ENCODE measurements at places on chromosomes 3 and 15.

DNA sequence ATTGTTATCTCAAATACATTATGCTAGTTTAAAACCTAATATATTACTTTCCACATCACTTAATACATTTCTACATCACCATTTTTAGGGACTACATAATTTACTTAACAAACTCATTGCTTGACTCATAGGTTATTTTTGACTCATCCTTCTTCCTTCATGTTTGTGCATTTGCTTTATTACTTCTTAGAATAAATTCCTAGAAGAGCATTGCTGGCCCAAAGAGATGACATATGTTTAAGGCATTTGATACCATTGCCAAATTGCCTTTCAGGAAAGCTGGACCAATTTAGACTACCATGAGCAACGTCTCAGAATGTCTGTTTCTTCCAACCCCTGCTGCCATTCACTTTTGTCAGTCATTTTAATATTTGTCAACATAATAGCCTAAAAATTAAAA lies 905.8 kb downstream of the IGSF11 start:
- no peak for DNase-seq

GRCh38 chr3:172153335-172153861 lies 114.0 kb downstream of the FNDC3B start:
- no peak for DNase-seq

DNA sequence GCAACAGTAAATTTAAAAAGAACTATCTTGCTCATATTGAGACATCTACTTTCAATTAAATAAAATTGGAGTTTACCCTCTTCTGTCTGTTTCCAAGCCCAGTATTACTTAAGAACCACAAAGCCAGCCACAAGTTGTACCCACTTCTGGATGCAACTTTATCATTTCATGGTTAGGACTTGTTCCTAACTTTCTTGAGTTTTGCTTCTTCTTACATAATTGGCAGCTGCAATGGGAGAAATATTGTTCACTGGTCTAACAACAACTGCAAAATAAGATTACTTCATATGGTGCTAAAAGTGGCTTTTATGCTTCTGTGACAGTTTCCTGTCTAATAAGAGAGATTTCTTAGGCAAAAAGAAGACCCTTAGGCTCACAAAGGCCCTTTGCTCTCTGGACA lies 240.6 kb downstream of the OTOL1 start:
- no peak for DNase-seq

DNA sequence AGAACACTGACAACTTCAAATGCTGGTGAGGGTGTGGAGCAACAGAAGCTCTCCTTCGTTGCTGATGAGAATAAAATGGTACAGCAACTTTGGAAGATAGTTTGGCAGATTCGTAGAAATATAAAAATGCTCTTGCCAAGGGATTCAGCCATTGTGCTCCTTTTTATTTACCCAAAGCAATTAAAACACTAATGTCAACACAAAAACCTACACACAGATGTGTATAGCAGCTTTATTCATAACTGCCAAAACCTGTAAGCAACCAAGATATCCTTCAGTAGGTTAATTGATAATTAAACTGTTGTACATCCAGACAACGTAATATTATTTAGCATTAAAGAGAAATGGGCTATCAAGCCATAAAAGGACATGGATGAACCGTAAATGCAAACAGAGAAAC lies 37.8 kb upstream of the LSAMP start:
- no peak for DNase-seq

- DNase-seq = no peak
Observed at GRCh38 chr15:64905119-64905831, 6.4 kb upstream of the ANKDD1A start.

DNA sequence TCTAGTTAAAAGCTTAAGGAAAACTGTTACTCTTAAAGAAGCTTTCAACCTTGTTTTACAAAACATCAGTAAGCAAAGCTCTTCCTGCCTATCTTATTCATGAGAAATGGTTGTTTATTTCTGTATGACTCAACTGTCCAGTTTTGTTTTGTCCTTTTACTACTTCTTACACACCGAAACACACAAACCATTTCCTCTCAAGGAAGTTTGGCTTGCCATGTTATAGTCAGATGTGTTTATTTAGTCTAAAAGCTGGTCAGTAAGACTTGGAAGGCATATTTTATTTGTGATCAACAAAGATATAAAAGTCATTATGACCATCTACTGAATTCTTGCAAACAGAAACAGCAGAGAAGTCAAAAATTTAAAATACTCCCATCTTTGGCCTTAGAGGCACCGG lies 53.2 kb upstream of the RBSN start:
- no peak for DNase-seq

- no peak for DNase-seq
Observed at GRCh38 chr3:49563040-49563578, 8.8 kb downstream of the BSN start.

GRCh38 chr15:25784876-25785640 lies 78.1 kb downstream of the ATP10A start:
- no peak for DNase-seq

DNA sequence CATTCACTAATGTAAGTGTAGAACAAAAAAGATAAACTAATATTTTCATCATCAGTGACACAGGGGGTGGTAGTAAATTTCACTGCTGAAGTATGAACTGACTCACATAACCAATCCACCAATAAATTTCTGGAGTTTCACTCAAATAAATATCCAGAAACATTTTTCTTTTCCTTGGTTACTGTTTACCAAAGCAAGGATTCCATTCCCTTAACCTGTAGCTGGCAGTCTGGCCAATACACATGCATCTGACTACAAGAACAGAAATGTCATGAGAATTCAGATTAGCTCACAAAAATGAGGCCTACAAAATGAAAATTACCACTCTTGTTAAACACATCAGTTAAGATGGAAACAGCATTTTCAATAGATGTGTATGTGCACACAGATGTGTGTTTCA lies 80.3 kb downstream of the STAG1 start:
- no peak for DNase-seq

DNA sequence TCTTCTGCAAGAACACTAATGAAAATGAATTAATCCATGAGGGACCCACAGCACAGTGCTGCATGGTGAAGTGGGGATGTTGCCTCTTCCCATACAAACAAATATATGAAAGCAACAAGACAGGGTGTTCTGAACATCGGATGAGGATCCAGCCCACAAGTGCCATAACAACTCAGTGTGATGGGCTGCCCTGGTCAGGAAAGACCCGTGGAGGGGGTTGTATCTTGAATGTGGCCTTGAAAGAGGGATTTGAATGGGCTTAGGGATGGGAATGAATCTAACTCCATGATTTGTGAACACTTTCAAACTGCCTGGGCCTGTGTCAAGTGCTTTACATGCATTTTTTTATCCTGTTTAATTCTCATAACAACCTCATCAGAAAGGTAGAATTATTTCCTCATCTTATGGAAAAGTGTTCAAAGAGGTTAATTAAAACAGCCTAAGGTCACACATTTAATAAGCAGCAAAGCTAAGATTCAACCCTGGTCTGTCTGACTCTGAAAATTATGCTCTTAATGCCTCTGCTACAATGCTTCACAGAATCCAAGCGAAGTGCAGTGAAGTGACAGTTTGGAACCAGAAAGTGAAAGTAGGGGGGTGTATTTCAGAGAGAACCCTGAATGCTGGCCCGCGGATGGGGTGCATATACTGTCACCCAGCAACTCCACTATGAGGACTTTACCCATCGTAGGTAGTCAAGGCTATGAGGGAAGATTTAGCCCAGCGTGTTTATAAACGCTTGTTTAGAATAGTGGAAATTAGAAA lies 65.6 kb upstream of the HEG1 start:
- DNase-seq = no peak

- DNase-seq = no peak
Observed at GRCh38 chr3:134426660-134427181, 52.5 kb upstream of the AMOTL2 start.

GRCh38 chr3:168341192-168341815 lies 245.6 kb upstream of the GOLIM4 start:
- no peak for DNase-seq

- no peak for DNase-seq
Observed at GRCh38 chr3:17201538-17201937, 316.8 kb downstream of the PLCL2 start.

DNA sequence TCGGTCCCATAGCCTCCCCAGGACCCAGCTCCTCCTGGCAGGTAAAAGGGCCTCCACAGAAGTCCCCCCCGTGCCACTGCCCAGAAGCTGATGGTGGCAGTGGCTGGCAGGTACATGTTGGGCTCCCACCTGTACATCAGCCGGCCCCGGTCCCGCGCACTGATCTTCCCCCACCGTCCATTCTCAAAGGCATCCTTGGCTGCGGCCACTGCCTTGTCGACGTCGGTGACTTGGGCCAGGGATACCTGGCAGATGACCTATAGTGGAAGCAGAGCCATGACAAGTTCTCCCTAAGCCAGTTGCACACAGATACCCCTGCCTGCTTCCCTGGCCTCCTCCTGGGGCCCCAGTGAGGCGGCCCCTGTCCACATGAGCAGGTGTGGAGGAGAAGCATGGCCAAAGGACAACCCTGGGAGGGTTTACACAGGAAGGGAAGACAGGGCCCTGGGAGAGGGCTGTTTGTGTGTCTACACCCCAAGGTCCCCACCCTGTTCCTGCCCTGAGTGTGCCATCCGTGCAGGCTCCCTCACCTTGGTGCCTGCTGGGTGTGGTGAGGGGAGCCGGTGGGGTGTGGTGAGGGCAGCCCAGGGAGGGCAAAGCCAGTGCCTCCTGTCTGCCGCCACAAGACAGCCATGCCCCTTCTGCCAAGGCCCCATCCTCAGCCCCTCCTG lies 44.8 kb downstream of the ALDH1L1 start:
- DNase-seq = no peak

DNA sequence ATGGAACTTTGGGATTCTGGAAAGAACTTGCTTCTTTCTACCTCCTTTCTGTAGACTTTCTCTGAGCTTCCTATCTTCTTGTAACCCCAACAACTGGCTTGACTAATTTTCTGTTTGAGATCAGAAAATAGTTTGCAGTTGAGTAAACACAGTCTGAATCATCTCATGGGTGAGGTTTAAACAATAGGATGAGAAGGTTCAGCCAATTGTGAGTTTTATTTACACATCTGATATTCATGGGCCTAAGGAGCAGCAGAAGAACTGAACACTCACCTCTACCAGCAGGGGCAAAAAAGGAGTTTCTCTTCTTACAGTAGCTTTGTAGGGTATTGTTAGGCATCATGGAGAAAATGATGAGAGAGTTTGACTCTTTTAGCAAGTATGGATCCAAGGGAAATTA lies 54.2 kb downstream of the DTWD1 start:
- no peak for DNase-seq

GRCh38 chr3:188635258-188636042 lies 481.5 kb downstream of the LPP start:
- DNase-seq = no peak

DNA sequence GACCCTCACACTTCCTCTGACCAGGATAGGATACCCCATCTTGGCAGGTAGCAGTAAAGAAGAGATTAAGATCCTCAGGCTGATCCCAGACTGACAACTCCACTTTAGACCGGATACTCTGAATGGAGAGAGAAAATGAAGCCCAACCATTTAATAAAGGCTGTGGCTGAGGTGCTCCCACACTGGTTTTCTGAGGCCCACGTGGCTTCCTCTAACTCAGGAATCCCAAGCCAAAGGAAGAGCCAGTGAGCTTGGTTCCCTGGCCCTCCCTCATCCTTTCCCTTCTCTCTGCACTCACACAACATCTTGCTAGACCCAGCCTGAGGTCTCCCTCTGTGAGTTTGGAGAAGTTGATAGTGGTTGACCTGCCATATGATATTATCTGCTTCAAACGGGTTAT lies 78.1 kb downstream of the ITGB5 start:
- no peak for DNase-seq

GRCh38 chr3:38646630-38647029 lies 2.9 kb downstream of the SCN5A start:
- no peak for DNase-seq

DNA sequence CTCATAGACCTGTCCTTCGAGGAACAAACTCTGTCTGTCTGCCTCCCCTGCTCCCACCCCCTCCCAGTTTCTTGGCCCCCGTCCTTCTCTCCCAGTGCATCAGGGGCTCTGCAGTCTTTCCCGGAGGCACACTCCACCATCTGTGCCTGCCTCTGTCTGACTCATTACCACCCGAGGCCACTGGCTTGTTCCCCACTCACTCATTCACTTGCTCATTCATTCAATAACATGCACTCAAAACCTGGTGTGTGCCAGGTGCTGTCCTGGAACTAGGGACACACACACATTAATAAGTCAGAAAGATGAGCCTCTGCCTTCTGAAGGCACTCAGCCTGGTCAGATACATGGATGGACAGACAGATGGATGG lies 12.4 kb downstream of the AMIGO3 start:
- DNase-seq = no peak

DNA sequence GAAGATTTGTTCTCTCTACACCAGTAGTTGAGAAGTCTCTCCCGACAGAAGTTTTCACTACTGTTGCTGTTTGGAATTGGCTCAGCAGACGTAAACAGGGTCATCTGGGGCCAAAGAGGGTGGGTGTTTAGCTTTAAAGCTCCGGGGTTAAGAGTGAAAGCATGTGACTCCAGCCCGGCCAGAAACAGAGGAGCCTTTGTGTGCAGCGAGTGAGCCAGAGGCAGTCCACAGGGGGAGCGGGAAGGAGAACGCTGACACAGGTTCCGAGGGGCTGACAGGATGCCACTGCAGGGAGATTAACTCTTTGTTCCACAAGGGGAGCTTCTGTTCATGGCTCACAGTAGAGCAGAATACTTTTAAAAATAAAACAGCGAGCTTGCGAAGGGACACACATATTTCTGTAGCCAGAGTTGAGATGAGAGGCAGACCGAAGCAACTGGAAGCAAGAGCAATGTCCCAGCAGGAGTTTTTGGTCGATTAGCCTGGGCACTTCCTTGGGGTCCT lies 26.9 kb downstream of the BMF start:
- no peak for DNase-seq

- DNase-seq = no peak
Observed at GRCh38 chr3:31762888-31763351, 218.1 kb downstream of the OSBPL10 start.

- DNase-seq = no peak
Observed at GRCh38 chr3:64599651-64600050, 88.1 kb downstream of the ADAMTS9 start.

- DNase-seq = no peak
Observed at GRCh38 chr3:64224826-64225610, at the start of gene PRICKLE2. TSS of gene PRICKLE2 (minus strand) at chr3:64225466. CDS start at chr3:64198927, 26,539 bp downstream.

DNA sequence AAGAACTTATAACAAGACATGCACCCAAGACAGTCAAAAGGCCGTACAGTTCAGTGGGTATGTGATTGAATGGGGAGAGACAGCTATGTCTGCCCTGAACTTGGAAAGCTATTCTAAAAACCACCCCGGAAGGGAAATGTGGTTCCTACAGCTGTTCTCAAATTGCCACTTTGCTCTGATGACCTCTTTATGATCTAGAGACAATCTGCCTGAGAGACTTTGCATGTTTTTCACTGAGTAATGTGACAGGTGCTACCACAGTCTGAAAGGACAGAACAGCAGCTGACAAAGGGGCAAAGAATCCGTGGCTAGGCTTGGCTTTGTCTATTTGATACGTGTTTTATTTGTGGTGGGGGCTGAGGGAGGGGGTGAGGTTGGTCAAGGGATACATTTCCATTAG lies 148.3 kb upstream of the NPHP3 start:
- DNase-seq = peak; percentile 78
